ENCODE measurements at places on chromosomes 6 and 20. TPM values are rescaled to one million over a fixed set of nuclear protein-coding genes. Genes with fewer than 3 reads are reported as not detected.

The SPDEF gene
- 0.18 TPM for total RNA-seq

The ARFGEF3 gene
- total RNA-seq: 38.3 TPM

The MRAP2 gene
- total RNA-seq: 15.8 TPM

The TNFAIP3 gene
- total RNA-seq: 1.6 TPM

The FAM209B gene
- total RNA-seq: not detected

The DNAH8 gene
- 0.09 TPM for total RNA-seq

The MYH7B gene
- 0.45 TPM for total RNA-seq

DNA sequence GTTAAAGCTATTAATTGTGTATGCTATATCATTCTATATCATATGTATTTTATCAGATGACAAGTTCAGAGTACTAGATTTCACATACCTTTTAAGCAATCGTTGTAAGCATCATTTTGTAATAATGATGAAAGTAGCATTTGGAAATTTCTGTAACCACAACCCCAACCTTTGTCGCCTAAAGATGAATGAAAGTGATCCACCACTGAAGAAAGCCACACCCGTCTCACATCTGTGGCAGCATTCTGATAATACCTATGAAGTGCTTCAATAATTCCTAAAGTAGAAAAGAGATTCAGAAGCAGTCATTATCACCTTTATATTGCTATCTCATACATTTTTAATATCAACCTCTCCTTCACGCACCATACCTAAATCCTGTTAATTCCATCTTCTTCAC is 16.6 kb downstream of the ZUP1 start:
- no peak for DNase-seq

- no peak for DNase-seq
Observed at GRCh38 chr6:139448051-139448649, 73.7 kb upstream of the CITED2 start.

DNA sequence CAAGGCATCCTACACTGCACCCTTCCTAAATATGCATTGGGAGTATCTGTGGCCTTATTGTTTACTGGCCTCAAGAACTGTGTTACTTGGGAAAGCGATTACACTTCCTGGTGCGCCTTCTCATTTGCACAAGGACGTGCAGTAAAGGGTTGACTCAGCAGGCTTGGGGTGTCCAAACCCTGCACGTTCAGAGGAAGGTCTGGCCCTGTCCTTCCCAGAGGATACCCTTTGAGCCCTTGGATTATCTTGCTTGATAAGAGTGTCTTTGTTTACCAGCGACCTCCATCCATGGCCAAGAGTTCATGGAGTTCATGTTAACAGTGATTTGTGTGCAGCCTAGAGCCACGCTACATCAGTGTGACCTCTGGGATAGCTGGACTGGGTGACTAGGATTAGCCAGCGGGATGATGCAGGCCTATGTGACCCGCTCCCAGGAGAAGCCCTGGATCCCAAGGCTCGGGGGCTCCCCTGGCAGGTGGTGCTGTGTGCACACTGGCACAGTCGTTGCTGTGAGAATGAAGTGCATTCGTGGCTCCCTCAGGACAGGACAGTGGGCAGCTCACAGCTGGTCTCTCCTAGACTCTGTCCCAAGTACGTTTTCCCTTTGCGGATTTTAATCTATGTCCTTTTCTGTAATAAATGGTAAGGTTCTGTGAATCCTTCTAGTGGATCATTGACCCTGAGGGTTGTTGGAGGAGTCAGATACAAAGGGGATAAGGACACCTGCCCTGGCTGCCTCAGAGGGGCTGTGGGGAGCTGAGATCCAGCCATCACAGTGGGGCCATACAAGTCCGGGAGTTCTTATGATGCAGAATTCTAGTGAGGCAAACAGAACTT is 73.5 kb downstream of the TTLL2 start:
- no peak for DNase-seq

DNA sequence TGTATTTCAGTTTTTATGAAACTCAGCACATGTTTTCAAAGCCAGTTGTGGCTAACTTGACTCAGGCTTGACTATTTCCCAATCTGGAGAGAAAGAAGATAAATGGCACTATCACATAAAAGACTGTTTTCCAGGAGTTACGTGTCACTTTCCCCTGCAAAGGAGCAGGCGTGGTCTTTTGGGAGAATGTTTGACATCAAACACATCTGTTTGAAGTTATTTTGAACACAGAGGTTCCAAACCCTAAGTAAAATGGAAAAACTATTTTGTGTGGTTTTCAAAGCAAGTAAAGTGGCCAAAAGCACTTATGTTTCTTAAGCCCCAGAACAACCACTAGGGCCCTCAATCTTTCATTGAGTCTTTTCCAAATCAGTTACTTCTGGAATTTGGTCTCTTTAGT is 89.7 kb downstream of the FOXF2 start:
- no peak for DNase-seq

DNA sequence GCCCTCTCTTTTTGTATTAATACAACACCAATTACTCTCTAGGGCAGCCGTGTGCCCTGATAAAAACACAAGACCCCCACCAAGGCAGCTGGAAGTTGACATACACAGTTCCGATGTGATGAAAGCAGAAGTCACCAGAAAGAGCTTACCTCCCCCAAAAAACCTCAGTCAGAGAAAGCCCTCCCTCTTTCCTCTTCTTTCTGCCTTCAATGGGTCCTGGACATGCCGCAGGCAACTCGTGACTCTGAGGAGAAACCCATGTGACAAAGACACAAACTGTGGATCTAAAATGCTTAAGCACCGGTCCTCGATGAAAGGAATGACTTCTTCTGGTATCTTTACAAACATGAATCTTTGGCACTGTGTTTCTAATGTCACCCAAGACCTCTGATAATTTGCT is 117.7 kb upstream of the CCDC28A start:
- no peak for DNase-seq

- peak; percentile 28 for DNase-seq
Observed at GRCh38 chr6:111105578-111105977, 18.3 kb downstream of the SLC16A10 start.

DNA sequence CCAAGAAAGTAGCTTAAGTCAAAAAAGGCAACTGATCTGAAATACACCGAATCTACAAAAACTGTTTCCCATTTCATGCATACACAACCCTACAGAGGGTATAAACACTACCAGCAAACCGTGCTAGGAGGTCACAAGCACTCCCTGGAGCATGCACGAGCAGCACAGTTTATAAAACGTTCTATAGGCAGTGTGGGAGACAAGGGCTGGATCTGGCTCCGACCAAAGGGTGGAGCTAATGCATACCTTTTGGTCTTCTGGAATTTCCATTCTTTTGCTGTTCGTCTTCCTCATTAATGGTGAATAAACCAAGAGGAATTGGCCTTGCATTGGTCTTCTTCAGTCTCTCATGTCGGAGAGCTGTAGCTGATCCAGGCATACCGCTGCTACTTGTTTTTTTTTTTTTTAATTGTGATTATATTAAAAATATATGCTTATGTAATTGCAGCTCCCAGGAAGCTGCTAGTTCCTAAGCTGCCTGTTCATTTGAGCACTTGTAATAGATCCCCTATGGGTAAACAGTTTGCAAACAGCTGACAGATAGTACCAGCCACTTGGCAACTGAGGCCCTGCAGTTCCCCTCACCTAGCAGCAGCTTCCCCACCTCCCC is 24.5 kb downstream of the MAP7 start:
- peak; percentile 56 for DNase-seq
